ENCODE measurements at places on chromosomes 13 and 19.

GRCh38 chr19:10839114-10840050, 3.4 kb upstream of the TMED1 start:
- DNase-seq, result no peak

- no peak for DNase-seq
Measured at GRCh38 chr19:55442372-55442961, 633 bp downstream of the SHISA7 start.

- no peak for DNase-seq
Measured at GRCh38 chr13:66887088-66887487, 343.0 kb downstream of the PCDH9 start.

DNA sequence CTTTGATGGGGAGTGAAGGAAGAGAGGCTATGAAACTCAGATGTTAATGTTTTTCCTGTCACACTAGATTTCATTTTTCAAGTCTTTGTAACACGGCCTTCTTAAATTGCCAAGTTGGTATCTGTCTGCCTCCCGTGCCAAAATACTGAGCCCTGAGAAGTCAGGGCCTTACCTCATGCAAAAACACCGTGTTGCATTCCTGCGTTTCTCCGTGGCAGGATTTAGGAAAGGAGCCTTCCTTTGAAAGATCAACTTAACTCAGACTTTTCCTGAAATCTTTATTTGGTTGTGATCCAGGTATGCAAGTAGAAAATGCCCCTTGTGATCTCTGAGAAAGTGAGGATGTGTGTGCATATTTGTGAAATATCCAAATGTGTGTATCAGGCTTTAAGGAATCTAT, 1291.0 kb upstream of the SLC10A2 start:
- DNase-seq, result no peak

- DNase-seq, result no peak
Measured at GRCh38 chr13:35874704-35875103, 256.5 kb downstream of the DCLK1 start.

DNA sequence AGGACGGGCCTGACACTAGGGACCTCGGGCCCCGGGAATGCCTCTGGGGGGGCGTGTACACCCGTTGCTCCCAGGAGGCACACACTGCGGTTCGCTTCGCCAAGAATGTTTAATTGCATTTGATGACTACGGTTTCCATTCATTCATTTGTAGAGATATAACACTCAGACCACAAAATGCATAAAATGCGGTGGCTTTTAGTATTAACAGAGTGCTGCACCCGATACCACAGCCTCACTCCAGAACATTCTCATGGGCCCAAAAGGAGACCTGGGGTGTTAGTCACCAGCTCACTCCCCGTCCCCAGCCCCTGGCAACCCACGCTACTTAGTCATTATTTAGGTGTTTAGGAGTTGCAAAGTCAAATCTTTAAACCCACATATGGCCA, 21.8 kb downstream of the HCN2 start:
- DNase-seq, result peak; percentile 39

DNA sequence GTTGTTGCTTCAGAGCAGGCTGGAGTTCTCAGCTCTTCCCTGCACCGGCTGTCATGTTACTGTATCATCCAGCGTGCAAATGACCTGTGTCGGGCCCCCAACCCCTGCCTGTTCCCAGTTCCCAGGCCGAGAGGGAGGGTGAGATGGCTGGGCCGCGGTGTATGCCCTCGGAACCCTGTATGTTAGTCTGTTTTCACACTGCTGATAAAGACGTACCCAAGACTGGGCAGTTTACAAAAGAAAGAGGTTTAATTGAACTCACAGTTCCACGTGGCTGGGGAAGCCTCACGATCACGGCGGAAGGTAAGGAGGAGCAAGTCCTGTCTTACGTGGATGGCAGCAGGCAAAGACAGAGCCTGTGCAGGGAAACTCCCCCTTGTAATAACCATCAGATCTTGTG, 10.9 kb downstream of the TMEM255B start:
- no peak for DNase-seq

DNA sequence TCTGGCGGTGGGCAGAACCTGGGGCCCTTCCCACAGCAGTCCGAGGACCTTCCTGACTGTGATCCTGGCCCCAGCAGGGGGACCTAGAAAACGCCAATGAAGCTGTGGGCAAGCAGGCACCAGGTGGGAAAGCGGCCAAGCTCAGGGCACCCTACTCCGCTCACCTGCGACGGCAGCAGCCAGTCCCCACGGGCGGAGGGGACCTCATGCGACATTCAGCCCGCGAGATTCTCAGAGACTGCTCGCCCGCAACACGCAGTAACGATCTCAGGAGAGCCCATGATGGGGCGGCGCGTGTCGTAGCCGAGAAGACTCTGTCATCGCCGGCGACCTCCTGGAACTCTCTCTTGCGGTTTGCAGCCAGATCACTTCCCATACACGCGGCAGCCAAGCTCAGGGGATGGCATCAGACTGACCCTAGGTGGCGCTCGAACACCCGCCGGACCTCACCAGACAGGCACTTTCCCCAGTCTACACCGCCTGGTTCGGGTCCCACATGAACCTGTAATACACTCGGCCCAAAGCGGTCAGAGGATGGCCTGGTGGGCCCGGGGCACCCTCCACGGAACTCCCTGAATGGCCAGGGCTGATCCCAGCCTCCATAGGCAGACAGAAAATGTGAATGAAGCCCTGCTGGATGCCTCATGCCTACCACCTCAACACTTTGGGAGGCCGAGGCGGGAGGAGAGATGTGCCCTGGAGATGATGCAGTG, 26.5 kb downstream of the MAN2B1 start:
- DNase-seq, result peak; percentile 53

- no peak for DNase-seq
Measured at GRCh38 chr13:96797136-96797535, 197.1 kb downstream of the OXGR1 start.

DNA sequence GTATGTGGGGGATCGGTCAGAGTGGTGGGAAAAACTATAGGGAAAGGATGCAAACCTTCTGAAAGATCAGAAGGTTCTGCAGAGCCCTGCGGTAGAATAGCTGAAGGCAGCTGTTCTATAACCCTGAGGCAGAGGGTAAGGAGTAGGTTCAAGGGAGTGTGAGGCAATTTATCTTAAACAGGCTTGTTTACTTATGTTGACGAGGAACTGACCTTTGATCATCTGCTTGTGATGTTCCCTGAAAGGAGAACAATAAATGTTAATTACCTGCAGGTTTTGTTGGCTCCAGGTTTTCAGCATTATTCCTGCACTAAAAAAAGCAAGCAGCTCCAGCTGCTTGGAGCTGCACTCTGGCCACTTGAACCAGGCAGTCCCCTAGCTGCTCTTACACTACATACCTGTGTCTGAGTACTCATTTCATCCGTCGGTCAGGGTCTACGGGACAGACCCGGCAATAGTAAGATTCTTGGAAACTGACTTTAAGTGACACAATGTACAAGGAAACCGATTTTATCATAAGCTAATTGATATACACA, 202.1 kb downstream of the TBC1D4 start:
- no peak for DNase-seq

DNA sequence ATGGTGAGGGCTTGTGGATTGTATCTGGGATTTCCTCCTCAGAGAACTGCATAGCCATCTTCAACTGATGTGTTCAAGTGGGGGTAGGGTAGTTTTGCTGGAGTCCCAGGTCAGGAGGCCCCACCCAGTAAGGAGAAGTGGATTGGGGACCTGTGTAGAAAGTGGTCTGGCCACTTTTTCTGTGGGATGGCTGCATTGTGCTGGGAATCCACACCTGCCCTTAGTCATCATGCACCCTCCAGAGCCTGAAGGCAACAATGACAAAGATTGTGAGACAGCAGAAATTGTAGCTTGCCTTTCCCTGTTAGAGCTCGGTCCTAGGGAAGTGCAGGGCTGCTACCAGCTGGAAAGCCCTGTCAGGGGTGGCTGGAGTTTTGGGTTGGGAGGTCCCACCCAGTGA, 255.4 kb downstream of the NDFIP2 start:
- no peak for DNase-seq

DNA sequence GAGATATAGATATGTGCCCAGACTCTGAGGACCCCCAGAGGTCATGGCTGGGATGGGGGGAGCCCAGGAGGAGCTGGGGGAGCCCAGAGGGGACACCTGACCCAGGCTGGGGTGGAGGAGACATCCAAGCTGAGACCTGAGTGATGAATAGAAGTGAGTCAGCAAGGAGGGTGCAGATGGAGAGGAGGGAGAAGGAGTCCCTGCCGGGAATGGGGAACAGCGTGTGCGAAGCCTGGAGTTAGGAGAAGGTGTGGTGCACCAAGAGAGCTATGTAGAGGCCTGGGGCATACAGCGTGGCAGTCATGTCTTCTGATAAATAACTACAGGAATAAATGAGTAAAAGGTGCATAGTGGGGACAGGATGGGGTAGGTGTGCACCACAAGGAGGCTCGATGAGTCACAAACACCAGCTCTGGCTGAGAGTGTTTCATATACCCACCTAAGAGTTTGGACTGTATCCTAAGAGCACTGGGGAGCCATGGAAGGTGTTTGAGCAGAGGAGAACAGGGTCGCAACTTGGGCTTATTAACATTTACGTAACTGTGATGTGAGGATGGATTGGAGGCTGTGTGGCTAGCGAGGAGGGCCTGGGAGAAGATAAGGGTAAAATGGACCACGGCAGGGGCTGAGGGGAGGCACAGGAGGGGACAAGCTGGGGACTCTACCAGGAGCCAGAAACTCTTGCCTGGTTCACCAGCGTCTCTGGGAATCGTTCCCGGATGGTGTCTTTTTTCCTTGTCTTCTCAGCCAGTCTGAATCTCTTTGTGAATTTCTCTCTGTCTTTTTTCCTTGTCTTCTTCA, 1.4 kb downstream of the CEACAM18 start:
- DNase-seq, result no peak

GRCh38 chr19:50401605-50402450, 16.9 kb upstream of the SPIB start:
- DNase-seq, result no peak

DNA sequence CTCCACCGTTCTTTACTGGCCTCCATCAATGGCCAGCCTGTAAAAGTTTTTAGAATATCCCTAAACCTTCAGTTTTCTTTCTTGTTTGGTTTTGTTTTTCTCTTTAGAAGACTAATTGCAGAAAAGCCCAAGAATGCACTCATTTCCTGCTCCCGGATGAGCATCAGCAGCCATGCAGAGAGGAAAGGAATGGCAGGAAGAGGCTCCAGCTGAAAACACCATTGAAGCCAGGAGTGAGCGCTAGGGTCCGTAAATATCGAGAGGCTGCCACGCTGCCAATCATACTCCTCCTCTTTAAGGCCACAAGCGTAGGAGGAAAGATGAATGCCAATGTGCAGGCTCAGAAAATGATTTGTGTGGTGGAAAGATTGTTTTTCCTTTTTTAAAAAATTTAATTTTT, 57.4 kb upstream of the UBE2L5 start:
- DNase-seq, result no peak

DNA sequence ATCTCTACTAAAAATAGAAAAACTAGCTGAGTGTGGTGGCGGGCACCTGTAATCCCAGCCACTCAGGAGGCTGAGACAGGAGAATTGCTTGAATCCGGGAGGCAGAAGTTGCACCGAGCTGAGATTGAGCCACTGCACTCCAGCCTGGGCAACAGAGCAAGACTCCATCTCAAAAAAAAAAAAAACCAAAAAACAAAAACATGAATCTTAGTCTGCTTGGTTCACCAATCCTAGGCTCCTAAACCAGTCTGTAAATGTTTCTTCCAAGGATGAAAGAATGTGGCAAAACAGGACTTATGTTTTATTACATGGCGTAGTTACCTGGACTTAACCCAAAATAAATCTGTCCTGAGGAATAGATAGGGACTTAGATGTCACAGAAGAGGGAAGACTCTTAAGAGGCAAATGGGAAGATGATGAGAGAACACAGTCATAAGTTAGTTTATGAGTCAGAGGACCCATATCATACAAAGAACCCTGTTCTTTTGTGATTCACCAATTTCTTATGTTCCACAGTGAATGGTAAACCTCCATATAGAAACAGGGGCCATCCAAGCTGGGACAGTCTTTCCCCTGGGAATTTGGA, 6.9 kb upstream of the FBXL3 start:
- DNase-seq, result no peak

Data from NCI-H2107 (cell line).